Thymus (tissue), 14 donors: ENCODE measurements at places on chromosomes 4 and X.

- no peaks in the 10 kb centered on the region for H3K27me3 ChIP-seq
- no peaks in the 10 kb centered on the region for H3K36me3 ChIP-seq
- DNase-seq = no peak
- no peak overlapping the region for H3K27ac ChIP-seq
- peak overlapping the region; percentile 65 for H3K4me3 ChIP-seq
Observed at GRCh38 chr4:118033148-118034052, 886 bp upstream of the NDST3 start.

GRCh38 chrX:136165406-136165805 lies 18.1 kb downstream of the FHL1 start:
- H3K4me3 ChIP-seq = no peak overlapping the region
- no peak for DNase-seq
- no peaks in the 10 kb centered on the region for H3K27me3 ChIP-seq
- H3K4me1 ChIP-seq = no peaks in the 10 kb centered on the region
- H3K36me3 ChIP-seq = no peaks in the 10 kb centered on the region

- H3K27ac ChIP-seq = no peak overlapping the region
- H3K27me3 ChIP-seq = no peaks in the 10 kb centered on the region
- no peak overlapping the region for H3K4me3 ChIP-seq
Observed at GRCh38 chr4:95050980-95051701, 293.4 kb downstream of the BMPR1B start.

DNA sequence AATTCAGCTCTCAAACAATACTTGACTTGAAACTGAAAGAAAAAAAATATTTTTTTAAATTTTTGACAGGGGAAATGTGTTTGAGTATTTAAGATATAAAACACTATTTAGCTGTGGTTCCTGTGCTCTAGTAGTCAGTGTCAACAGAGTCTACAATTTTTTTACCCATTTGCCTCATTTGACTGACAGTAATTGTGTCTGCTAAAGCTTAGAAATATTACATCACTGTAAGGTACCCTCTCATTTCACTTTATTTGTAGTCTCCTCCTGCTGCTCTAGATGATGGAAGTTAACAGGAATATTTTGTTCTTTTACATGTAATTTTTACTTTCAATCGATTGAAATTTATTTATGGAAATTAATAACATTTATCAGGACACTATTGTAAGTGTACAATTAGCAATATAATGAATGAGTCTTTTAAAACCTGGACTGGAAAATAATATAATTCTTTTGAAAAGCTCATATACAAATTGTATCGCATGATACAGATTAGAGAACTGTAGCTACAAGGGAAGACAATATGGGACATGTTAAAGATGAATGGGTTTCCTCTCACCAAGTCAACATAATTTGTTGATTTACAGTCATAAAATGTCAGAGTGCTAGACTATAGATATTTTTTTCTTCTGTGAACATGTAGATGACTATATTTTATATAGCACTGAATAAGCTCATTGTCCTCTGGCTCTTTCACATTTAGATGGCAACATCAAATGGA lies 1186.5 kb upstream of the ADGRL3 start:
- no peaks in the 10 kb centered on the region for H3K4me1 ChIP-seq
- DNase-seq = no peak
- no peak overlapping the region for H3K27ac ChIP-seq
- H3K4me3 ChIP-seq = no peak overlapping the region

DNA sequence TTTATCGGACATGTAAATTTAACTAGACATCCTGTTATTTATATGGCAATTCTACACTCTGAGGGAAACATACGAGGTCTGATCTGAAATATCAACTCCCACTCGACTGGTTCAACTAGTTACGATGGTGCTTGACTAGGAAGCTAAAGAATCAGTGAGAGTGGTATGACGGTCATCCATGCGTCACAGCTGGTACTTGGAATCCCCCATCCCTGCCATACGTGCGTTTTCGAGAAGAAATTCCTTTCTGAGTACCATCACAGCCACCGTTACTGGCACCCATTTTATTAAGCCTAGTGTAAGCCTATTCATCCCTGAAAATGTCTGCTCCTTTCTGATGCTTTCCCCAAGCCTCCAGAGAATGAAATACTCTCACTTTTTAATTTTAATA lies 695 bp upstream of the PIGA start:
- no peaks in the 10 kb centered on the region for H3K36me3 ChIP-seq
- H3K4me1 ChIP-seq = no peaks in the 10 kb centered on the region
- peak overlapping the region; percentile 66 for H3K4me3 ChIP-seq
- peaks cover 14% of the 10 kb centered on the region for H3K27me3 ChIP-seq

GRCh38 chr4:53105313-53105712 lies 243.2 kb downstream of the RASL11B start:
- H3K4me3 ChIP-seq = no peak overlapping the region
- H3K36me3 ChIP-seq = no peaks in the 10 kb centered on the region
- H3K4me1 ChIP-seq = no peaks in the 10 kb centered on the region
- no peak overlapping the region for H3K27ac ChIP-seq

DNA sequence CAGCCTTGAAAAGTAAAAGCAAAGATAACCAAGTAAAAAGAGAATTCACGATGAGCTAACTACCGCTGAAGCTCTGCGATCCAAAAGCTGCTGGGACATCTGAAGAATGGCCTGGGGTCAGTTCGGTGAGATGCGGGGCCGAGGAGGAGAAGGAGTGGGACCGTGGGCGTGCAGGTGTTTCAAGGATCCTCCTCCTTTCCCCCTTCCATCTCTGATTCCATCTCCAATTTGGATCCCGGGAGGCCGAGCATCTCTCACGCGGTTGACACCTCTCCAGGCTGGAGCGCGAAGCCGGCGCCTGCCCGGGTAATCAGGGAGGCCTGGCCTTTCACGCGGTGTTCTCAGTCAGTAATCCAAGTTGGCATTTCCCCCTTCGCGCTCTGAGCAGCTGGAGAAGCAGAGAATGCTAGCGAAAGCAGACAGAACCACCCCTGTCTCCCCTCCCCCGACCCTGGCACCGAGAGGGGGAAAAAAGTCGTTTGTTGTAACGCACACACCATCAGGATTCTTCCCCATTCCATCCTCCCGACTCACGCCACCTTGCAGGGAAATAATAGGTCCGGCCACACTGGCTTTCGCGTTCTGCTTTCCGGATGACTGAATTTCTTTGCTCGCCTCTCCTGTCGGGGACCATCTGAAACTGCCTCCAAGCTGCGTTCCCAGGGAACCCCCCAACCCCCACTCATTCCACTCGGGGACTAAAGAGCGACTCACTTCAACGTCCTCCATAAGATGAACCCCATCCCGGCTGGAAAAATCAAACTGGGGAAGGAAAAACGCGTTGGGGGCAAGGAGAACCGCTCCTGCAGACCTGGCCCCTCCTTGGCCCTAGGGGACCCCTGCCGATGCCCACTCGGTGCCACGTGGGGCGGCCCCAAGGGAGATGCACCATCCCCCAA lies 6.5 kb downstream of the NEUROG2 start:
- H3K36me3 ChIP-seq = no peaks in the 10 kb centered on the region
- H3K4me1 ChIP-seq = peaks cover 26% of the 10 kb centered on the region
- H3K27ac ChIP-seq = no peak overlapping the region
- H3K27me3 ChIP-seq = peaks cover 96% of the 10 kb centered on the region

- H3K4me1 ChIP-seq = no peaks in the 10 kb centered on the region
- H3K27me3 ChIP-seq = no peaks in the 10 kb centered on the region
- DNase-seq = no peak
- H3K27ac ChIP-seq = no peak overlapping the region
- no peak overlapping the region for H3K4me3 ChIP-seq
Observed at GRCh38 chr4:48976041-48976440, 10.0 kb upstream of the CWH43 start.

GRCh38 chrX:20132666-20133065 lies 9.0 kb downstream of the EIF1AX start:
- H3K4me3 ChIP-seq = no peak overlapping the region
- no peaks in the 10 kb centered on the region for H3K27me3 ChIP-seq
- H3K4me1 ChIP-seq = no peaks in the 10 kb centered on the region
- DNase-seq = no peak
- H3K27ac ChIP-seq = no peak overlapping the region
- peaks cover 73% of the 10 kb centered on the region for H3K36me3 ChIP-seq

DNA sequence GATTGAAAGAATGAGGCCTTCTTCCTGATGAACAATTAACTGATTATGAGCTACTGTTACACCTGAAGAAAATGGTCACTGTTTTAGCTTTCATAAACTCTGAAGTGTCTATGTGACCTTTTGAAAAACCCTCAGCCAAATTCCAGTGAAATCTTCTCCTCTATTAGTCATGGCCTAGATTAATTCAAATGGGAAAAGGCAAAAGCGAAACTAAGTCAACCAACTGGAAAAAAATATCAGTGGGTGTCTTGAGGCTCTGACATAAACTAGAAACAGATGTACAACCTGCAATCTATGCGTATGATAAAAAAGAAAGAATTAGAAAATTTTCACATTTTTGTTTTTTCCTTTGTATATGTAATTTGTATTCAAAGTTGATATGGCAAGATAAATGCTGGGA lies 169.4 kb upstream of the BANK1 start:
- H3K4me3 ChIP-seq = no peak overlapping the region
- H3K27me3 ChIP-seq = no peaks in the 10 kb centered on the region
- H3K36me3 ChIP-seq = no peaks in the 10 kb centered on the region
- no peak for DNase-seq

- H3K4me1 ChIP-seq = peaks cover 8% of the 10 kb centered on the region
- DNase-seq = peak; percentile 7
- H3K36me3 ChIP-seq = peaks cover 14% of the 10 kb centered on the region
- no peaks in the 10 kb centered on the region for H3K27me3 ChIP-seq
Observed at GRCh38 chrX:49001521-49002090, 458 bp downstream of the GRIPAP1 start.

DNA sequence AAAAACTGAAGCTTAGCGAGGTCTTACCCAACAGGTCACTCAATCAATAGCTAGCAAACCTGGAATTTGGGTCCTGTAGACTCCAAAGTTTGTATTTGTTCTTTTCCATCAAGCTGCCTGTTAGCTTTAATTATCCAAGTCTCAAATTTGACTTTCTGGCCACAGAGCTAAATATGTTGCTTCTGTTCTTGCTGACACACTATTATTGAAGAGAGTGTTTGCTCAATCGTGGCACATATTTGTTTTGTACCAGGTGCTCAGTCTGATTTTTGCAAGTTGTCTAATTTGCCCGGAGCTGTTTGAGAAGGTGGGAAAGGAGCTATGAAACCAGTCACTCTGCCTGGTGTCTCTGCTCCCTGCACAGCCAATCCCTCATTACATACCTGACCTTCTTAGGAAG lies 41.7 kb upstream of the FRMD7 start:
- H3K4me1 ChIP-seq = no peaks in the 10 kb centered on the region
- no peak overlapping the region for H3K27ac ChIP-seq
- no peaks in the 10 kb centered on the region for H3K36me3 ChIP-seq
- no peaks in the 10 kb centered on the region for H3K27me3 ChIP-seq

- H3K4me1 ChIP-seq = no peaks in the 10 kb centered on the region
- no peak overlapping the region for H3K27ac ChIP-seq
- H3K36me3 ChIP-seq = no peaks in the 10 kb centered on the region
- DNase-seq = no peak
- no peaks in the 10 kb centered on the region for H3K27me3 ChIP-seq
Observed at GRCh38 chr4:102246416-102246815, 98.9 kb downstream of the SLC39A8 start.

DNA sequence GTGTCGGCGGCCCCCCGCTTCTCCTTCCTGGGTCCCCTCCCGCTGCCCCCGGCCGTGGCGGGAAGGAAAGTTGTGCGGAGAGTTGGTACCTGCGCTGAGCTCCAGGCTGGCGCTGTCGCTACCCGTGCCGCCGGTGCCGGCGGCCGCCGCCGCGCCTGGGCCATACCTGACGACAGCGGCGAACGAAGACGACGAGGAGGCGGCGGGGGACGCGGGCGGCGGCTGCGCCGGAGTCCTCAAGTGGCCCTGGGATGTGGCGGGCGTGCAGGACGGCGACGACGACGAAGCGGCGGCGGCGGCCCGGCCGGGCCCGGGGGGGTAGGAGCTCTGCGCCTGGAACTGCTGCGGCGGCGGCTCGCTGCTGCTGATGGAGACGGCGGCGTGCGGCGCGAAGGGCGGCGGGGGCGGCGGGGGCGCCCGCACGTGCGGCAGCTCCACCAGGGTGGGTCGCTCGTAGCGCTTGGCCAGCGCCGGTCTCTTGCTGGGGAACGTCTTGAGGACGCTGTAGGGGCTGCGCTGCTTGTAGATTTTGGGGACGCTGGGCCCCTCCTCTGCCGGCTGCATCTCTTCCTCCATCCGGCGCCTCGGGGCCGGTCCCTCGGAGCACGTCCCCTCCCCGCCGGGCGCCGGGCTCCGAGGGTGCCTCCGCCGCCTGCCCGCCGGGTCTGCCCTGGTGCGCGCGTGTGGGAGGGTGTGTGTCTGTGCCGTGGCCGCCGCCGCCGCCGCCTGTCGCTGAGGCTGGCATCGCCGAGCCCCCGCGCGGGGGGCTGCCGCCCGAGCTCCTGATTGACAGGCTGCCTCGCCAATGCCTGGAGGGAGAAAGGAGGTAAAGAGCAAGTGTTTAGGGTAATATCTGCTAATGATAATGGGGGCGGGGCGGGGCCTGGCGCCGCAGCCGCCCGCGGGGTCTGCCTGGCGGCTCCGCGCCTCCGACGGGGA lies 618 bp downstream of the BEND4 start:
- no peaks in the 10 kb centered on the region for H3K36me3 ChIP-seq
- H3K4me3 ChIP-seq = peak overlapping the region; percentile 55
- peaks cover 13% of the 10 kb centered on the region for H3K4me1 ChIP-seq
- H3K27me3 ChIP-seq = peaks cover 40% of the 10 kb centered on the region

GRCh38 chr4:153785910-153786721 lies 2.8 kb downstream of the SFRP2 start:
- no peak overlapping the region for H3K27ac ChIP-seq
- no peak overlapping the region for H3K4me3 ChIP-seq
- no peak for DNase-seq
- H3K27me3 ChIP-seq = peaks cover 49% of the 10 kb centered on the region
- H3K36me3 ChIP-seq = no peaks in the 10 kb centered on the region

GRCh38 chrX:76195579-76195978 lies 22.7 kb downstream of the PBDC1 start:
- H3K4me1 ChIP-seq = no peaks in the 10 kb centered on the region
- no peaks in the 10 kb centered on the region for H3K36me3 ChIP-seq
- no peak overlapping the region for H3K4me3 ChIP-seq
- DNase-seq = no peak

GRCh38 chr4:36747277-36748129 lies 466.1 kb downstream of the DTHD1 start:
- H3K27ac ChIP-seq = no peak overlapping the region
- H3K4me3 ChIP-seq = no peak overlapping the region
- no peak for DNase-seq
- H3K4me1 ChIP-seq = no peaks in the 10 kb centered on the region
